ENCODE measurements at places on chromosomes 3 and 15.

- DNase-seq: no peak
These were observed 7.4 kb upstream of the ZNF774 start for GRCh38 chr15:90344662-90345061.

GRCh38 chr3:187025656-187026316 lies 95.5 kb downstream of the ST6GAL1 start:
- no peak for DNase-seq

DNA sequence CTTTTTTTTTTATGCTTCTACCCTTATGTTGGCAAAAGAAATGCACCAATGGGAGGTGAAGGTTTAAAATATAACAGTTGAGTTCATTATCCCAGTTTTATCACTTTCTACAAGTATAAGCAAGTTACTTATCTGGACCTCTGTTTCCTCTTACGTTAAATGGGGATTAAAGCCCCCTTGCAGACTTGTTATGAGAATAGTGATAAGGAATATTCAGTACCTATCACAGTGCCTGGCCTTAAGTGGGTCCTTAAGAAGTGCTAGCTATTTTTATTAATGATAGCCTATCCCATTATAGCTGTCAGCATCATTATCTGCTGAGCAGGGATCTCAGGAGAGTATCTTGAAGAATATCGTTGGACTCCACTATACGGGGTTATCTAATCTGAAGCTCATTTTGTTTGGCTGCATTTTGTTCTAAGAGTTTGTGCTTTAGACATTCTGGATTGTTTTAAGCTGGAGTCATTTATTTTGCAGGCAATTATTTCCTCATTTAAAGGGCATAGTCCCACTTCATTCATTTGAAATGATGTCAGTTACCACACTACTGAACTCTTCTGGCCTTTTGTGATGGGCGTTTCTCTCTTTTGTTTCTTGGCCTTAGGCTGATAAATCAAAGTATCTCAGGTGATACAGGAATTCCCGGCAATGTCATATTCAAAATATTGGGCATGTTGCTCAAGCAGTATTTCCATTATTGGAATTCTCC lies 28.8 kb downstream of the RAB8B start:
- no peak for DNase-seq

DNA sequence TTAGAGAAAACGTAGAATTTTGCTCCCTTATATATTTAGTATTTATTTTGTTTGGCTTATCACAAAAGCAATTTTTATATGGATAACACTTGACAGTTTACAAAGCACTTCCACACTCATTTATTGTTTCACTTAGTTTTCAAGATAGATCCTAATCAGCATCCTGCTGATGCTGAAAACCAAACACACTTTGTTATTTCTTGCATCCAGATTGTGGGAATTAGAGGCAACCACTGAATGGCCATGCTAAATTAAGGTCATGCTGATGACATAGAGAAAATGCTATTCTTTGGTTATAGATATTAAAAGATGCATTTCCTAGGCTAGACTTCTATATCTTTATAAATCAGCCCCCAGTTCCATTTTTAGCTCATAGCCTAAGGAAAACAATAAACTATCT lies 474.1 kb upstream of the KCNMB2 start:
- no peak for DNase-seq

- DNase-seq: no peak
These were observed 41.5 kb downstream of the MGLL start for GRCh38 chr3:127780536-127781400.

DNA sequence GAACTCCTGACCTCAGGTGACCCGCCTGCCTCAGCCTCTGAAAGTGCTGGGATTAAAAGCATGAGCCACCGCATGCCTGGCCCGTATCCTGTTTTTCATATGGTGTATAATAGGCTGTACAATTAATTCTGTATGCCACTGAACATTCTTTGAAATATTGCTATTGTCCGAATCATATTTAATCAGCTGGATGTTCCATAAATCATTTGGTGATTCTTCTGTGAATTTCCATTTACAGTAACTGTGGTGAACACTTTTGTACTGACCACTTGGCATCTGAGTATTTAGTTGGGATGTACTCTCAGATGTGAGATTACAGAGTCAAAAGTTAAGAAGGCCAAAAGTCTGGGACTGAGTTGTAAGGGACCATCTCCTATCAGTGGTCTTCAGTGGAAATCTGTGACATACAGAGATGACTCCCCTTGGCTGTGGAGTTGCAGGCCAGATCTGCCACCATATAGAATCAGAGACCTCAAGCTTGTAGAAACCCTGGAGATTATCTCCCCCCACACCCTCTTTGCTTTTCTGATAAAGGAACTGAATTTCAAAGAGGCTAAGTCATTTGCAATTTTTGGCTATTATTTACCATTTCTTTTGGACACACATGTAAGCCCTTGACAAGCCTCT lies 25.7 kb upstream of the DYNC1LI1 start:
- no peak for DNase-seq

- no peak for DNase-seq
These were observed 235.3 kb upstream of the SETMAR start for GRCh38 chr3:4067893-4068292.

GRCh38 chr15:52715411-52715810 lies 36.2 kb upstream of the ATOSA start:
- DNase-seq: no peak

- DNase-seq: no peak
These were observed 8.3 kb upstream of the SUCLG2 start for GRCh38 chr3:67662733-67663132.

GRCh38 chr3:176328198-176328597 lies 869.1 kb downstream of the TBL1XR1 start:
- DNase-seq: no peak

GRCh38 chr15:45476410-45476809 lies 46.1 kb downstream of the SLC30A4 start:
- DNase-seq: no peak

DNA sequence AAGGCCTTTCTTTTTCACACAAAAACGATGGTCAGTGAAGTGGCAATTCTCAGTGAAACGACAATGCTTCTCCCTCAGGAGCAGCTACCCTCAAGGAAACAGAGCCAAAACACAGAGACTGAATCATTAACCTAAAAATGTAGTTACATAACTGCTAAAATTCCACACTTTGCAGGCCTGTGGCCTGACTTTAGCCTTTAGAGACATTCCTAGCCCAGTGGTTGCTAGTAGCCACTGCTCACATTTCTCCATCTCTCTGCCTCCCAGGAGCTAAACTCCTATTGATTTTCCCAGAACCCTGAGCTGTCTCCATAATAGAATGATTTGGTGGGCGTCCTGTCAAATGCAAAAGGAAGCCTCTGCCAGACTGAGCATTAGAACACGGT lies 630.1 kb upstream of the KCNMB2 start:
- DNase-seq: no peak

DNA sequence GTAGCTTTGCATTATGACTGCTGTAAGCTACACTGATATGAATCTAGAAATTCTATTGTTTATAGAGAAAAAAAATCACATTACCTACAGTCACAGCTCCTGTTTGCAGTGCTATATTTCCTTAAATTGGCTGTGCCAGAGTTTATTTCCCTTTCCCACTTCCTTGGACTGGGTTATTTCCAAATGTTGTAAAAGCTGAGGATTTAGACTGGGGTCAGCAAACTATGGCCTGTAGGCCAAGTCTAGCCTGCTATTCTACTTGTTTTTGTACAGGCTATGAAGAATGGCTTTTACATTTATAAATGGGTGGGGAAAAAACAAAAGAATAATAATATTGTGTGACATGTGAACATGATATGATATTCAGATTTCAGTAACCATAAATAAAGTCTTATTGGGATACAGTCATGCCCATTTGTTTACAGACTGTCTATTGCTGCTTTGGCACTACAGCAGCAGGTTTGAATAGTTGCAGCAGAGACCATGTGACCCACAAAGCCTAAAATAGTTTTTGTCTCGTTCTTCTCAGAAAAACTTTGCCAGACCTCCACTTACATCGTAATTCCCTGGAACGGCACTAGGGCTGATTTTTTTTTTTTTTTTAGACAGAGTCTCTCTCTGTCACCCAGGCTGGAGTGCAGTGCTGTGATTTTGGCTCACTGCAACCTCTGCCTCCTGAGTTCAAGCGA lies 7.8 kb downstream of the GLDN start:
- DNase-seq: no peak

GRCh38 chr3:124532071-124532470 lies 198.2 kb upstream of the UMPS start:
- no peak for DNase-seq

DNA sequence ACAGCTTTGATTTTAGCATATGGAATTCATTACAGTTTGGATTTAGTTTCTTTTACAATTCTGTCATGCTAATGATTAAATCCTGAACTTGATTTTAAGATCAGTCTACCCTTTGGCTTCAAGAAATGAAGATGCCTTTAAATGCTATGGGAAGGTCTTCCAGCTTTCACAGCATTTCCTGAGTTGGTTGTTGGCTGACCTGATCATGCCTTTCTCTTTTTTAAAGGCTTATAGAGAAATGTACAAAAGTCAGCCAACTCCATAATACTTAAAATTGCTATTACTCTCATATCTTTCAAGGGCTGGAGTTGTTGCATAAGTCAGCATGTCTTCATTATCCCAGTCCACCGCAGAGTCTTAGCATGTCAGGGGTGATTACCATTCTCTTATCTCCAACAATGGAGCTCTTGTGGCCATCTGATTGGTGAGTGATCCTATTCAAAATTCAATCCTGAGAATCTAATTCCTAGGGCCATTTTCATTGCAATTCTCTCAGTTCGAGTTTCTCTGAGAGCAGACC lies 123.8 kb downstream of the GMNC start:
- no peak for DNase-seq

GRCh38 chr3:145939431-145939830 lies 221.6 kb downstream of the PLOD2 start:
- no peak for DNase-seq

DNA sequence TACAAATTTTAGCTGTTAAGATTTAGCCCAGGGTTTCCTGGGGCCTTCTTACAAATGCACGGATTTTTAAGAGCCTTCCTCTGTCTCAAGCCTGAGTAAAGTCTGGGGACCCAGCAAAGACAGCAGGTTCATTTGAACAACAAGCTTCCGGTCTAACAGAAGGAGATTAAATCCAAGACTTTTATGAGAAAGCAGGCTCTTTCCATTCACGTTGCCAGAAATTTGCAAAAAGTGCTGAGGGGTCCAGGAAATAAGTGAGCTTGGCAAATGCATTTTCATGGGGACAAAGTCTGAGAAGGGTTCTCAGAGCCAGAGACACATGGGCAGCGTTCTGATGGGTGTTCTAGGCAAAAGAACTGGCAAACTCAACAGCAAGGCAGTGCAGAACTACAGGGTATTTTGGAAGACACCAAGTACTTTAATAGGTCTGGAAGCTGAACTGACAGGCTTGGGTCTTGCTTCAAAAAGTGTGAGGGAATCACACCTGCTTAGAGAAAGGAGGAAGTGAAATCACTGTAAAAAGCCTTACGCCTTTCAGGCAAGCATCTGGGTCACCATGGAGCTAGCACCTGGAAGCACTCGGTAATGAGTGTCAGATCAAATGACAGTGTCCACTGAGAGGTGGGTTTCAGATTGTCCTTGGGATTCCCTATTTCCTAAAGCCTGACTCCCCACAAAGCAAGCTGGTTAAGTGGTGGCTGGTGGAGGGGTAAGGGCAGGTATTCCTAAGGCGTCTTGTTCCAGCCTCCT lies 115.8 kb upstream of the ARHGEF3 start:
- no peak for DNase-seq

DNA sequence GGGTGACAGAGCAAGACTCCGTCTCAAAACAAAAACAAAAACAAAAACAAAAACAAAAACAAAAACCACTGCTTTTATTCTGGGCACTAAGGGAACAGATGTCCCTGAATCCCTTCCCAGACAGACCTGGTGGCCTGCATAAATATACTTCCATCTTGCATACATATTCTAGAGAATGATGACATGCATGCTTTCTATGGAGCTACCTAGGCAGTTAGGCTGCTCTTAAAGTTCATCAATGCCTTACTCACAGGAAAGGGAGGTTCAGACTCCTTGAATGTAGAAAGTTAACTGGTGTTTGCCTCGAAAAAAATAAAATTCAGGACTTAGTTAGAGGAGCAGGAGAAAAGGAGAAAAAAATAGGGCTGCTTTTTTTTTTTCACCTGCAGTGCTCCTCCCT lies 72.6 kb downstream of the C3orf38 start:
- no peak for DNase-seq

DNA sequence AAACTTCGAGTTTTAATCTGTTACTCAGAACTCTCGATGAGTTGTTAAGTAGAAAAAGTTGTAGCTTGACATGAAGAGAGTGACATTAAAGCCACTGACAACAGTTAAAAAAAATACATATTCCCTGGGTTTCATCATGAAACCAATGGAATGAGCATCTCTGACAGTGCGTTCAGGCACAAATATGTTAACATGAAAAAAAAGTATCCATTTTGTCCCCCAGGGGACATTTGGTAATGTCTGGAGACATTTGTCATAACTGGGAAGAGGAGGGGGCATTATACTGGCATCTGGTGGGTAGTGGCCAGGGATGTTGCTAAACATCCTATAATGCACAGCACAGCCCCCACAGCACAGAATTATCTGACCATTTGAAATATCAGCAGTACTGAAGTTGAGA lies 14.8 kb upstream of the FOXP1 start:
- no peak for DNase-seq

DNA sequence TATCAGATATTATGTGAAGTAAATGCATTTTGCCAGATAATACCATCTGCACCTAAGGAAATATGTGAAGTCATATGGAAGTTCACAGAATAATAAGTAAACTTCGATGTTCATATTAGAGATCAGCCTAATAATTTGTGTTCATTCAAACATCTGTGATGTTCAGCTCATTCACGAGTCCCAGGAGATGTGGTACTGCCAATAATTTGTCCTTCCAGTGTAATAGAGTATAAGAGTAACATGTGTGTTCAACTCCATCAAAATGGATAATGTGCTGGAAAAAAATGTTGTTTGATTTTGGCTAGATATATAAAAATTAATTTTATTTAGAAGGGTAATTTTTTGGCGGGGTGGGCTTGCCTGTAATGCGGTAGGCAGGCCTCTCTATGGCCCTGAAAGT lies 75.4 kb upstream of the ARL6 start:
- no peak for DNase-seq

DNA sequence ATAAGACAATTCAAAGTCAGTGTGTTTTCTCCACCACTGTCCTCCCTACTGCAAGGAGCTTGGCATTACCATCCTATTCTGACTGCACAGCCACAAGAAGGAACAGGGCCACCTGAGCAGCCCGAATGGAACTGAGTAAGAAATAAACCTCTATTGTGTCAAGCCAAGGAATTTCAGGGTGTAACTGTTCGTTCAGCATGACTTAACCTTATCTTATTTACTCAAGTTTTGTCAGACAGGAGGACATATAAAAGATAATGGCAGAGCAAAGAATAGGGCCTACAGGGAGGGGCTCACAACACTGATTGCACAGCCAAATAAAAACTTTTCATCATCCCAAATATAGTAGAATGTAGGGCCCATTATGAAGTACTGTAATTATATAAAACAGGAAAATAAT lies 236.1 kb downstream of the NEK10 start:
- DNase-seq: no peak

- no peak for DNase-seq
These were observed 34.5 kb downstream of the GPD1L start for GRCh38 chr3:32140943-32141342.

GRCh38 chr3:129315223-129315997 lies 36.7 kb downstream of the HMCES start:
- DNase-seq: no peak

GRCh38 chr15:70035719-70036077 lies 62.0 kb downstream of the TLE3 start:
- DNase-seq: no peak
